ENCODE measurements at places on chromosomes 5 and 9.

- DNase-seq = no peak
Observed at GRCh38 chr5:95327211-95327610, 42.3 kb upstream of the MCTP1 start.

- DNase-seq = no peak
Observed at GRCh38 chr5:148970876-148971275, 92.0 kb downstream of the SH3TC2 start.

DNA sequence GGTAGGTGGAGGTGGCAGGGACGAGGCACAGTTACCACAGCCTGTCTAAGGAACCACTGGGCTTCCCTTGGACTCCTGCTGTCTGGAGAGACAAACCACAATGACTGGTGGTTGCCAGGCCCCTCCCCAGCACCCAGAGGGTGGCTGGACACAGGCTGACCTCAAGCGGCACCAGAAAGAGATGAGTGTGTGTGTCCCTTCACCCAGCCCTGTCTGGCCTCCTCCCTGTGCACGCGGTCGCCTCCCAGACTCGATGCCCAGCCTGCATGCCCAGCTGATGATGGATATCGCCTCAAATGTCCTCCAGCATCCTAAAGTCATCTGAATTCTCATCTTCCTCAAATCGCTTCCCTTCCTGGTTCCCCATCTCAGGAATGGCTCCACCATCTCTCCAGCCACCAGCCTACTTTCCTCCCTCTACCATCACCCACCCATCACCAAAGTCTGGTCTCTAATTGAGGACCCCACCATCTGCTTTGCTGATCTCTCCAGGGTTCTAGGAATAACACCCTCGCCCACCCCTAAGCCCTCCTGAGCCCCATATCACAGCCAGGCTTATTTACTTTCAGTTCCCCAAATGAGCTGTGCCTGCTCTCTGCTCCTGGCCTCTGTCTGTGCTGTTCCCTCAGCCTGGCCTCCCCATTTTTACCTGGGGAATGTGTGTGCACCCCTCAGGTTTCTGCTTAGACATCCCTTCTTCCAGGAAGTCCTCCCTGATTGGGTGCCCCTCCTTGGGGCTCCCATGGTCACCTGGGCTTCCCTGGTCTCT is 52.5 kb upstream of the GGTA1 start:
- no peak for DNase-seq

DNA sequence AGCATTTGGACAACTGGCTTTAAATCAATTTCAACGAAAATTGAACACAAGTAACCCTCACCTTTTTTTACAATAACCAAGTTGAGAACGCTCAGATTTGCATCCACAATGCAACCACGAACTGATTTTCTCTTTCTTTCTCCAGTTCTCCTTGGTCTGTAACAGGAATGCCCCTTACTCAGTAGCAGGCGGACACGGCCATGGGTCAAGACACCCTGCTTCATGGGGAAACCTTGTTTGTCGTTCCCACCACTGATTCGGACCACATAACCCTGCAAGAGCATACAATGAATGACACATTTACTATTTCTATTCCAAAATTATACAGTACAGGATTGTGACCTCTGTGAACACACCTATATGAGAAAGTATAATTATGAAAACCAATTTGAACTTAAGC is 1.4 kb downstream of the RPS6 start:
- DNase-seq = no peak

DNA sequence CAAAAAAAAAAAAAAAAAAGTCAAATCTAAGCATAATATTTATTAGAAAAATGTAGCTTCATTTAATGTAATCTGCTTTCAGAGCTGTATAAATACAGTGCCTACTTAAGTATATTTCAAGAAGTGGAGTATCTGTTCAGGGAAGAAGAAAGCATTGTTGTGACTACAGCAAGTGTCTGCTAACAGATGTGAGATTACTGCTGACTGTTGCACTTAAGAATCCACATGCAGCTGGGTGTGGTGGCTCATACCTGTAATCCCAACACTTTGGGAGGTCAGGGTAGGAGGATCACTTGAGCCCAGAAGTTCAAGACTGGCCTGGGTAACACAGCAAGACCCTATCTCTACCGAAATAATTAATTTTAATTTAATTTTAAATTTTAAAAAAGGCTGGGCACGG is 19.0 kb downstream of the KDM3B start:
- no peak for DNase-seq

GRCh38 chr5:177130211-177131018 is 3.2 kb upstream of the NSD1 start:
- DNase-seq = no peak

DNA sequence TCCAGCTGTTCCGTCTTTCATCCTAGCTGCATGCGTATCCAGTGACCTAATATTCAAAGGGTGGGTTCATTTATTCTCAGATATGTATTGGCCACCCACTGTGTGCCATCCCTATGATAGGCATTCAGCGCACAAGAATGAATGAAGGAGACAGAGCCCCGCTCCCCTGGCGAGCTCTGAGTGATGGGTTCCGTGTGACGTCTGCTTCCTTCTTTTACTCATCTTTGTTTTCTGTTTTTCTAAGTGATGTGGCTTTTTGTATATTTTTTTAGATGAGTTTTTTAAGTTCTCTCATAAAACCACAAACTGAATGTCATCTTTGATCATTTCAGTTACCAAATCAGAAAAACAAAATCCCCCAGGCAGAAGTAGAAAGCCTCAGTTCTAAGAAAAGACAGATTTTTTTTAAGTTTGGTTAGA is 168.3 kb upstream of the OTULINL start:
- DNase-seq = no peak

DNA sequence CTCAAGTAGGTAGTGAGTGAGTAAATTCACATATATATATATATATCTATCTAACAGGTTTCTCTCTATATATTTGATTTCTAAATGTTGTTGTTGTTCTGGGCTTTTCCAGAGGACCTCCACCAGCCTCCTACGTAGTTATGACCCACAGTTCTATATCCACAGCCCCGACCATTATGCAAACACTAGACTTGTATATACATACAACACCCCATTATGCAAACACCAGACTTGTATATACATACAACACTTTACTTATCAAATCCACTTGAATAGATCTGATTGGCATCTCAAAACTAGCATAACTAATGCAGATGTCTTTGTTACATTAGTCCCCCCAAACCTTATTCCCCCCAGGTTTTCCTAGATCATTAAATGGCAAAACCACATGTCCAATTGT is 108.7 kb downstream of the JAKMIP2 start:
- DNase-seq = peak; percentile 17

- no peak for DNase-seq
Observed at GRCh38 chr9:92564982-92565381, 29.2 kb upstream of the ECM2 start.

GRCh38 chr5:143085319-143085917 is 315.2 kb downstream of the ARHGAP26 start:
- peak; percentile 19 for DNase-seq

All from NCI-H510A treated with DMSO at 0.1 percent for 48 hours (cell line).